ENCODE measurements at places on chromosomes 16 and 17.

GRCh38 chr17:43949781-43950180 is 4.0 kb downstream of the PYY start:
- no peak for DNase-seq

- no peak for DNase-seq
These were observed 168.5 kb upstream of the DYNLRB2 start for GRCh38 chr16:80372341-80372740.

DNA sequence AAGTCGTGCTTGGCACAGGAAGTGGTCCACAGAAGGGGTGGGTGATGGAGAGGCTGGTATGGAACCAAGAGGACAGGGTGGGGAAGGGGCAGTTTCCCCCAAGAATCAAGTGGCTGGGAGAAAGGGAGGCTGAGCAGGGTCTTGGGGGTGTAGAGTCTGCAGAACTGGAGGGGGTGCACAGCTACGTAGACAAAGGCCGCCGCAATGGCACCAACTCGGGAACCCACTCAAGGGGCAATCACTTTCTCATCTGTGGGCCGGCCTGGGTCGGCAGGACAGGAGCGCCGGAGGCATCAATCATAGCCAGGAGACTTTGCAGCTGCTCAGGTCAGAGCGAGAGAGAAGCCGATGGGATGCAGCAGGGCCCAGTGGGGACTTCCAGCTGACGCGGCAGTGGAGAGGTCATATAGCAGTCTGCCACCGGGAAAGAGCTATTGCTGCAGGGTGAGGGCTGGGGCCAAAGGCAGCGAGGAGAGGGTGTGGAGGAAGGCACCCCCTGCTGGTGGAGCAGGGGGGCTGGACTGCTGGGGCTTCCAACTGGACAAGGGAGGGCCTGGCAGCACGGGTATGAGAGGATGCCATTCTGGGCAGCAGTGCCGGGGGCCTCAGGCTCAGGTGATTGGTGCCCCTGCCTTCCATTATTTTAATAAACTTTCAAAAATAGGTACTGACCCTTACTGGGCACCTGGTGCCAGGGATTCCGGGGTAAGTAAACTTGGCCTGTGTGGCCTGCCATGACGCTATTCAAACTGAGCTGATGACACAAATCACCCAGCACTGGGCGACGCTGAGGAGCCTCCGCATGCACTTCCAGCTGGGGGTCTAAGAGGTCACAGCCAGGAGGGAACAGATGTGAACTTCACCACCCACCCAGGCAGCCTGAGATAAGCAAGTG is 52.5 kb upstream of the MTSS2 start:
- no peak for DNase-seq

- no peak for DNase-seq
These were observed 30.9 kb downstream of the PHKB start for GRCh38 chr16:47492036-47492427.

DNA sequence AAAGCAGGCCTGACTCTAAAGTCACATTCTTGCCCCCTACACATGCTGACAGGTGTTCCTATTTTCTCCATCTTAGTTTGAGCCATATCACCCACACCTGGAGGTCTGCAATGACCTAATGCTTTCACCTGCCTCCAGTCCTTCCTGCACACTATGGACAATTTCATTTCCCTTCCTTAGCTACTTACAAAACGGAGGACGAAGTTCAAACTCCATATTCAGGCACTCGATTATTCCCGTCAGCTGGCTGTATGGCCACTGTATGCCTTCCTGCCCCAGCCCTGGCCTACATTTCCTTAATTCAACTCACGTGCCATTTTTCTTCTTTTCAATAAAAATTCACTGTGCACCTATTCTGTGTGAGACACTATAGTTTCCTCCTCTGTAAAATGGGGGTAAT is 44.9 kb downstream of the GRIN2A start:
- DNase-seq, result no peak

DNA sequence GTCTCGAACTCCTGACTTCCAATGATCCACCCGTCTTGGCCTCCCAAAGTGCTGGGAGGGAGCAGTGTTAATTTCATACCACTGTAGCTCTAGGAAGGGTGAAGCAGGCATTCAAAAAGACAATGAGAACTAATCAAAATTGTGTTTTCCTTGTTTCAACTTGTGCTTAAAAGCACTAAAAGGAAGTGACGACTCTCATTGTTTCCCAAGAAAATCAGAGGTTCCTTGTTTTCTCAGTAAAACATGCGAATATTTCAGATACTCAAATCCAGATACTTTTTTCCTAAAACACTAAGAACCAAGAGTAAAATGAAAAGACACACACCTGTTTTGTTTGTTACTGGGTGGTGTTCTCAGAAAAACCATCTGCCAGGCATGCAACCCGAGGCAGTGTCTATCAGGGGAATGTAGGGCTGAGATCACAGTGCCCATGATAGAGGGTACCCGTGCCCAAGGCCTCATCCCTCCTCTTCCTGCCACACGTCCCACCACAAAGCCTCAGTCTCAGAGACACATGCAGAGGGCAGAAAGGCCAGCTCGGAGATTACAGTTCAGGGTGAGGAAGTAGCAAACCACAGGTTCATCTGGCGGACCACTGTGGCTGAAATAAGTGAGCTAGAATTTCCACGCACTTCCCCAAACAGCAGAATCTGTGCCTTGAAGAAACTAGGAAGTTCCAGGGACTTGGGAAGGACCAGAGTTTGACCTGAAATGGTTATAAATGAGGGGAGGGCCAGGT is 33.7 kb downstream of the GINS3 start:
- DNase-seq, result peak; percentile 41

GRCh38 chr17:11736613-11737312 is 138.5 kb downstream of the DNAH9 start:
- no peak for DNase-seq

DNA sequence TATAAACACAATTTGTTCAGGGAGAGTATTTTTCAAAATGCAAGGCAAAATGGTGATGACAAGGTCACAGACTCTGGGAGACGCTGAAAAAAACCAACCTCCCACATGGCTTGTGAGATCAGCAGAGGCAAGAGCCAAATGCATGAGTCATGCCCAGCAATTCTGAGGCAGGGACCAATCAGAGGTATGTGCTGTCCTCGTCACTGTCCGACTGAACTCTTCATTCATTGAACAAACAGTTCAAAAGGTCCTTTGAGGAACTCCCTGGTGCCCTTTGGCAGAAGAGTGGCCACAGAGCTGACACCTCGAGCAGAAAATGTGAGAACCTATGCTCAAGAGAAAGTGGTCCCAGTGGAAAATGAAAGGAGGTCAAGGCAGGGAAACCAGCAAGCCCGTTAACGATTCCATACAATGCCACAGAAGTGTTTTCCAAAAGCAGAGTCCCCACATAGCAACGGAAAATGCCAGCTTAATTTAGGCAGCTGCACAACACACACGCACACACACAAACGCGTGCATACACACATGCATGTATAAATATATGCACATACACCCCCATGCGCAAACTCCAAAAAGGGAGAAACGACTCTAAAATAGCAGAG is 50.9 kb downstream of the CDH11 start:
- no peak for DNase-seq

DNA sequence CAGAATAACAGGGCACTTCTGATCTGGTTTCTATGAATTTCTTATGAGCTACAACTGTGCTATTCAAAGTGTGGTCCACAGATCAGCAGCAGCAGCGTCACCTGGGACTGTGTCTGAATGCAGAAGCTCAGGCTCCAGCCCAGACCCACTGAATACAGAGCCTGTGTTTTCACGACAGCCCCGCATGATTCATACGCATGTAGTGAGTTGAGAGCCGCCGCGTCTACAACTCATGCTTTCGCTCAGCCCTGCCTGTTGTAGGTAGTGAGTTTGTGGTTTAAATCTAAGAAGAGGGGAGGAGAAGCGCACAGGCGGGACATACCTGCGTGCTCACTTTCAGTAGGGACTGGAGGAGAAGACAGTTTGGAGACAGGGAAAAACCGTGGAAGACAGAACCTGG is 28.5 kb upstream of the ELAC2 start:
- DNase-seq, result no peak

DNA sequence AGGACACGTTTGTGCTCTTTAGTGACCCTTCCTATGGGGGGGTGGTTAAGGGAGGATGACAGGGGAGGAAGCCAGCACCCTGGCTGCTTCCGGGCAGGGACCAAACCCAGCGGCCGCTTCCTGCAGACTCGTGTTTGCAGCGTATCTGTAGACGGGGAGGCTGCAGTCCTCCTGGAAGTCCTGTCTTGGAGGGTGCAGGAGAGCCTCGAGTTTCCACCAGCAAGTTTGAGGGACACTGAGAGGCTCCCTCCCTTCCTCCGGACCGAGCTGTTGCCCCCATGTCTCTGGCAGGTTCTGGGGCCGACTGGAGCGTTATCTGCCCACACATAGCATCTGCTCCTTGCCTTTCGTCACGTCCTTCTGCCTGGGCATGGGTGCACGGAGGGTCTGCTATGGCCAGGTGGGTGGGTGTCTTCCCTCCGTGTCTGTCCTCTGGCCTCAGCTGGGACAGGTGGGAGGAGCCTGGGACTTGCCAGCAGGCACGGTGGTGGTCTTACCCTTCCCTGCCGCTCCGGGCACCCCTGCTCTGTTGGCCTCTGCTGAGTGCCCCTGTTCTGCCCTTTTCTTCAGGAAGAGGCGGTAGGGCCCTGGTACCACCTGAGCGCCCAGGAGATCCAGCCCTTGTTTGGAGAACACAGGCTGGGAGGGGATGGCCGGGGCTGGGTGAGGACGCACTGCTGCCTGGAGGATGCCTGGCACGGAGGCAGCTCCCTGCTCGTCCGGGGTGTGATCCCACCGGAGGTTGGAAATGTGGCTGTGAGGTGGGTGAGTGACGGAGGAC is 8.8 kb downstream of the ENGASE start:
- DNase-seq, result no peak
